ENCODE measurements at places on chromosomes 3 and 15. TPM values are rescaled to one million over a fixed set of nuclear protein-coding genes. Genes with fewer than 3 reads are reported as not detected.

Gene VEPH1
- total RNA-seq = 0.26 TPM

Gene ADAMTS7
- total RNA-seq = 0.28 TPM

Gene NANOGP8
- total RNA-seq = not detected

Gene SERINC4
- 0.13 TPM for total RNA-seq

Gene FEZF2
- not detected for total RNA-seq

Gene AP3S2
- total RNA-seq = 24.7 TPM

Gene GYG1
- 22.4 TPM for total RNA-seq

Gene EIF3J
- total RNA-seq = 96.2 TPM

DNA sequence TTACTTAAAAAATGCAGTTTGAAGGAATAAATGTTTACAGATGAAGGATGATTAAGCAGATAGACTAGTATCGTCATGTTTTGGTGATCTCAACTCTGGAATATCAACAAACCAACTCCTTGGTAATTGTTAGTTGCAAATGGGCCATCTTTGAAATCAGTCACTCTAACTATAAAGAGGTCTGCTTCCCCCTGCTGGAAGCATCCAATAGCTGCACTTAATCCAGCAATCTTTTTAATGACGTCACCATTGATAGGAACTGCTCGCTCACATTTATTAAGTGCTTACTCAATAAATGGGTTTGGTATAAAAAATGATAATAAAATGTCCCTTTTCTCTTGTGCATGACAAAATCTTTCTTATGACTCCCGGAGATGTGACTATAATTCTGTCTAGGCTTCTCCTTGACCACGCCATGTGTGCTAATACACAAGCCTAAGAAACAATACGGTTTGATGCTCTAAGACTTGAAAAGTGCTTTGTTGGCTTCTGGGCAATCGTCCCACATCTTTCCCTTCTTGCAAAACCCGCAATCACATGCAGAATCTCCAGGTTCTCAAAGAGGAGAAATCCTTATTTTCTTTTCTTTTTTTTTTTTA lies 227.6 kb upstream of the POU1F1 start:
- no peak overlapping the region for H3K27ac ChIP-seq
- H3K27me3 ChIP-seq = no peaks in the 10 kb centered on the region
- H3K36me3 ChIP-seq = no peaks in the 10 kb centered on the region

DNA sequence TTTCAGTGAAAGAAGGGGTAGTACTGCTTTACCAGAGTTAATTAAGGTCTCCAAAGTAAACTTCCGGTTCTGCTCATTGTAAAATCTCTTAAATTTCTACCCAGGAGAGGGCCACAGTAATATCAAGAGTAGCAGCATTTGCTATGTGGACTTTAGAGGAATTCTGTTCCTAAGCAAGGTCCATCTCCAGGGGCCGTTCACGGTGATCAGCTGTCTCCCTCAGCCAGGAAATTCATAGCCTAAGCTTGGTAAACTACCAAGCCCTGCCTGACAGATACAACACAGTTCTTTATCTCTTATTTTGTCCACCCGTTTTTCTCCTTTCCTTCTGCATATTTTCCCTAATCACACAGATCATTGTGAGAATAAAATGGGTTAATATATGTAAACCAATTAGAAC lies 2.3 kb downstream of the DUT start:
- H3K4me3 ChIP-seq = peak overlapping the region; percentile 91
- peaks cover 3% of the 10 kb centered on the region for H3K4me1 ChIP-seq
- no peak for DNase-seq
- H3K36me3 ChIP-seq = peaks cover 9% of the 10 kb centered on the region

DNA sequence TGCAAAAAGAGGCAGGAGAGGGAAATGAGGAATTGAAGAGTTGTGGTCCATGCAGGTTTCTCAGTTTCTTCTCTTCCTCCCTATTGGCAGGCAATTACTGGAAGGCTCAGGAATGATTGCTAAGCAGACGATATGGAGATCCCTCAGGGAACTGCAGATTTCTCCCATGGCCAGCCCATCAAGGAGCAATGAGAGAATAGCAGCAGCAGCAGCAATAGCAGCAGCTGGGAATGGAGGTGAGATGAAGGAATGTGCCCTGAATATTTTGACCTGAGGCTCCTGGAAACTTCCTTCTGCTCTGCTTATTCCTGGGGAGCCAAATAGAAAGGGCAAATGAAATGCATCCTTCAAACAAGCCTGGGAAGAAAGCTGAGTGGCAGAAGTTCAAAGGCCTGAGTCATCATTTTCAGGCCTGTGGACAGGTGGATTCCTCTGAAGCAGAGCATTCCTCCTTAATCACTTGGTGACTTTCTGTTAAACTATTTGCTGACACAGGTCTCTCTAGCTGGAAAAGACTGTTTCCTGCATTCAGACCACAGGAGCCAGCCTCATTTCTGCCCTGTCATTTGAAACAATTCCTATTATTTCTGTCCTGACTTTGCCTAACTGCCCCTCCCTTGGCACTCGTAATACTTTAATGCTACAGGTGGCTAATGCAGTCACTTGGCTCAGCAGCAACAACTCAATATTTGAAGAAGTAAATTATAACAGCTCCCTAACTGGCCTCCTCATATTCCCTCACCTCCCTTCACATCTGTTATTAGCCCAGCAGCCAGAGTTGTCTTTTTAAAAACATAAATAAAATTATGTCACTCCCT lies 146.9 kb upstream of the GADL1 start:
- no peaks in the 10 kb centered on the region for H3K36me3 ChIP-seq
- no peaks in the 10 kb centered on the region for H3K27me3 ChIP-seq
- H3K27ac ChIP-seq = no peak overlapping the region

DNA sequence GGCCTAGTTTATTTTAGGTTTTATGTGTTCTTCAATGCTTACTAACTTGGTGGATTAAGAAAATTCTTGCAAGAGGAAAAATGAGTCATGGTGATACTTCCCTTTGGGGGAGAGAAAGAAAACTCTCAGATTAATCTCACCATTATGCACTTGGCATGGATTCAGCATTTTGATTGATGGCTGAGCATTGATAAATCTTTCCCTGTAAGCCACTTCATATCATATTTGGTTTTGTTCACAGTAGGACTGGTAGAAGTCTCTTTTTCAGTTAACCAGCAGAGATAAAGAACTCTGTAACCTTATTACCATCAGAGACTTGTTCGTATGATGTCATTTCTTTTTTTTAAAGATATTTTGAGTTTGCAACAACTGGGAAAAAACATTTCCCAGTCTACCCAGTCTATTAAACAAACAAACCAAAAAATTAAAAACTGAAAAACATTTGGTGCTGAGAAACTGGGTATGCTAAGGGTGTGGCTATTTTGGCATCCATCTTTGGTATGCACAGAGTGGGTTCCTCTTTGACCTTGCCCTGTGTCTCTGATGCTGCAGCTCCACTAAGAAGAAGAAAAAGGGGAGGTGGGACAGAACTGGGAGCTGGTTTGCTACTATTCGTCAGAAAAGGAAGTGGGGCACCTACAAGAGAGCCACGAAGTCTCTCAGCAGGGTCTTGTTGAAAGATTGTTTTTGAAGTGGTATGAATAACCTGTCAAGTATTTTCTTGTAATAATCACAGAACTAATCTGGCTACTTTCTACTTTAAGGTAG lies 17.2 kb downstream of the TMOD3 start:
- DNase-seq = no peak
- H3K27me3 ChIP-seq = no peaks in the 10 kb centered on the region
- no peak overlapping the region for H3K4me3 ChIP-seq
- no peaks in the 10 kb centered on the region for H3K36me3 ChIP-seq

GRCh38 chr3:138441256-138441655 lies 6.8 kb downstream of the ESYT3 start:
- DNase-seq = no peak
- H3K36me3 ChIP-seq = no peaks in the 10 kb centered on the region
- H3K4me3 ChIP-seq = no peak overlapping the region
- H3K4me1 ChIP-seq = no peaks in the 10 kb centered on the region

DNA sequence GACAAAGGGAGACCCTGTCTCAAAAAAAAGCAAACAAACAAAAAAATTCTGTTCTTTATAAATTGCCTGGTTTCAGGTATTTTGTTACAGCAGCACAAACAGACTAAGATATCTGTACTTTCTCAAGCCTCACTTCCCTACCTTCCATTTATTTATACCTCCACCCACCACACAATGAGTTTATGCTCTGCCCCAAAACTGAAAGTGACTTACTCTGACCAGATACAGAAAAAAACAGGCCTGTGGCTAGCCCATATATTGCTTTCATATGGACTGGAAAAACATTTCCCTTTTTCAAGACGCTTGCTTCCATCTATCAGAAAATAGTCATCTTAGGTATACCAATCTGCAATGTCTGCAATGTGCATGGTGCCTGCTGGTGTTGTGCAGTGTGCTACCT lies 8.7 kb upstream of the GPD1L start:
- DNase-seq = no peak
- peaks cover 6% of the 10 kb centered on the region for H3K4me1 ChIP-seq
- H3K27me3 ChIP-seq = no peaks in the 10 kb centered on the region
- no peak overlapping the region for H3K4me3 ChIP-seq

GRCh38 chr3:167008791-167009190 lies 371.3 kb downstream of the ZBBX start:
- H3K4me3 ChIP-seq = no peak overlapping the region
- no peaks in the 10 kb centered on the region for H3K27me3 ChIP-seq
- no peaks in the 10 kb centered on the region for H3K4me1 ChIP-seq
- DNase-seq = no peak
- no peaks in the 10 kb centered on the region for H3K36me3 ChIP-seq

GRCh38 chr3:95277613-95278012 lies 1214.8 kb downstream of the NSUN3 start:
- H3K27ac ChIP-seq = no peak overlapping the region
- no peak overlapping the region for H3K4me3 ChIP-seq
- no peaks in the 10 kb centered on the region for H3K27me3 ChIP-seq
- H3K4me1 ChIP-seq = no peaks in the 10 kb centered on the region
- no peaks in the 10 kb centered on the region for H3K36me3 ChIP-seq
- DNase-seq = no peak

GRCh38 chr3:125024817-125025216 lies 31.0 kb downstream of the HEG1 start:
- no peak overlapping the region for H3K4me3 ChIP-seq
- DNase-seq = no peak
- no peaks in the 10 kb centered on the region for H3K27me3 ChIP-seq
- peaks cover 3% of the 10 kb centered on the region for H3K4me1 ChIP-seq
- H3K36me3 ChIP-seq = peaks cover 19% of the 10 kb centered on the region
- no peak overlapping the region for H3K27ac ChIP-seq

GRCh38 chr3:52171514-52172261 lies 17.5 kb upstream of the POC1A start:
- no peak for DNase-seq
- H3K27me3 ChIP-seq = no peaks in the 10 kb centered on the region
- H3K27ac ChIP-seq = no peak overlapping the region

- H3K4me3 ChIP-seq = no peak overlapping the region
- DNase-seq = no peak
- H3K36me3 ChIP-seq = no peaks in the 10 kb centered on the region
Measured at GRCh38 chr15:63396152-63396928, 14.7 kb upstream of the CA12 start.

DNA sequence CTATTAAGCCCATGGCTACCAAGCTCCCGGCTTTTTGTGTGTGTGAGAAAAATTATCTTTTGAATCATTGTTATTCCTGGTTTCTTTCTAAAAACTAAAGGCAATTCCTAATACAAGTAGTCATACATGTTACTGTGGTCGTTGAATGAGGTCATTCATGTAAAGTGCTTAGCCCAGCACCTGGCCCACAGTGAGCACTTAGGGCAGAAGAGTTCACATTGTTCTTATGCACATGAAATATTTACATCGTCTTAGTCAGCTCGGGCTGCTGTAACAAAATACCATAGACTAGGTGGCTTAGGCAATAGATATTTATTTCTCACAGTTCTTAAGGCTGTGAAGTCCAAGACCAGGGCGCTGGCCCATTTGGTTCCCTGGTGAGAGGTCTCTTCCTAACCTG lies 216.1 kb downstream of the SHQ1 start:
- no peak overlapping the region for H3K27ac ChIP-seq
- DNase-seq = no peak
- no peaks in the 10 kb centered on the region for H3K27me3 ChIP-seq

- peak overlapping the region; percentile 48 for H3K4me3 ChIP-seq
- H3K27ac ChIP-seq = peak overlapping the region; percentile 86
- H3K27me3 ChIP-seq = no peaks in the 10 kb centered on the region
- H3K4me1 ChIP-seq = peaks cover 35% of the 10 kb centered on the region
- no peaks in the 10 kb centered on the region for H3K36me3 ChIP-seq
- DNase-seq = peak; percentile 86
Measured at GRCh38 chr3:42067326-42067725, 23.8 kb upstream of the TRAK1 start.

DNA sequence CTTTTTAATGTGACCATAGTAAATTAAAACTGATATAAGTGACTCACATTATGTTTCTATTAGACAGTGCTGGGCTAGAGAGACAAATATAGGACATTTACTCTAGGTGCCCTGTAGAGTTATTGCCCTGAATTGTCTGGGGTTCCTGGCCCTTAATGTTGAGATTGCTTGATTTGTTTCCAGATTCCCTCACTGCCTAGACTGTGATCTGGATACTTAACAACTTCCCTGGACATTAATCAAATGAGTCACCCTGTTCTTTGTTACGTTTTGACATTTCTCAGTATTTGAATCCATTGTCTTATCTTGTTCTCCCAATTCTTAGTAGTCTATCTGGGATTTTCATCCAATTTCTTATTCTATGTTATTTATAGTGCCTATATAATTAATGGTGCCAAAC lies 65.8 kb downstream of the DTWD1 start:
- no peak for DNase-seq
- H3K36me3 ChIP-seq = no peaks in the 10 kb centered on the region
- H3K27me3 ChIP-seq = no peaks in the 10 kb centered on the region
- no peak overlapping the region for H3K27ac ChIP-seq

DNA sequence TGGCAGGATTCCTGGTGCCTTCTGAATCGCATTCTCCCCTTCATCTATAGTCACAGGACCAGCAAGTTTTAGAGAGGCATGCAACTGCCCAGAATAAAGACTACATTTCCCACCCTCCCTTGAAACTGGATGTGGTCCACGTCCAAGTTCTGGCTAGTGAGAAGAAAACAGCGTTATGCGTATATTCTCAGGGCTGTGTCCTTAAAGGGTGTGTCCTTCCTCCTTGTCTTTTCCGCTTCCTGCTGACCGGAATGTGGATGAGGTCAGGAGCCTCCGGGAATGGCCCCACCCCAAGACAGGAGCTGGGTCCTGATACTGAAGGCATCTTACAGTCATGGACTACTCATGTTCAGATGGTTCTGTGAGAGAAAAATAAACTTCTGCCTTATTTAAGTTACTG lies 20.2 kb downstream of the CHST2 start:
- H3K27me3 ChIP-seq = no peaks in the 10 kb centered on the region
- no peaks in the 10 kb centered on the region for H3K36me3 ChIP-seq
- H3K4me3 ChIP-seq = no peak overlapping the region

DNA sequence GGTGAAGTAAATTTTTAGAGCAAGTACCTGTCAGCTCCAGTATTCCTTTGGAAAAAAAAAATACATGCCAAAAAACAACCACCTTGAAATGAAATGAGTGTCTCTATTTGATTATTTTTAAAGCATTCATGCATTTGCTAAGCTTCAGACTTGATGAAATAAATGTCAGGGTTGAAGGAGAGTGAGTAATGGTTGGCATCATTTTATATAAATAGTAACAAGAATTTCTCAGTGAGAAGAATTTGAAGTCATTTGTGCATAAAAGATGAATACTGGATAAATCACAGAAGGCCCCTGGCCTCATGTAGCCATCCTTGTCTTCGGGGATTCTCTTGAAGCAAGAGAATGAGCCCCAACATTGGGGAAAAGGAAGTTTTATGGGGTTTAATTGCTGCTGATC lies 318.4 kb downstream of the LPP start:
- no peaks in the 10 kb centered on the region for H3K4me1 ChIP-seq

- no peak for DNase-seq
- no peaks in the 10 kb centered on the region for H3K4me1 ChIP-seq
- H3K27ac ChIP-seq = no peak overlapping the region
- no peaks in the 10 kb centered on the region for H3K27me3 ChIP-seq
- no peak overlapping the region for H3K4me3 ChIP-seq
Measured at GRCh38 chr3:174332391-174332790, 526.7 kb upstream of the NAALADL2 start.

Data from GM12878 (cell line).